ENCODE measurements at places on chromosomes 12 and 14.

DNA sequence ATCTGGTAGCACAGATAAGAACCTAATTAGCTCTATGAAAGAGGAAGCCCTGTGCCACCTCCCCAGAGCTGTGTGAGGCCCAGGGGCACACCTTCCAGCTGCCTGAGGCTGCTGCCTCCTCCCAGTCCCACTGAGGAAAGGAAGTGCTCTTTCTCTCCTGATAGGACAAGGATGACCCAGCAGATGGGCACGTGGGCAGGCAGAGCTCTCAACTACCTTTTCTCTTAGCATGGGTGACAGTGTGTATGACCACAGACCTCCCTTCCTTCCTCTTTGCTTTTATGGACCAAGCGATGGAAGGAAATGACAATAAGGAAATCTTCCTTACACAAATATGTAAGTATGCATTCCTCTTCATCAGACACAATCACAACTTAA, 127.6 kb upstream of the AMIGO2 start:
- no peak for DNase-seq

GRCh38 chr12:21151184-21151583, 20.2 kb downstream of the SLCO1B1 start:
- DNase-seq = no peak

DNA sequence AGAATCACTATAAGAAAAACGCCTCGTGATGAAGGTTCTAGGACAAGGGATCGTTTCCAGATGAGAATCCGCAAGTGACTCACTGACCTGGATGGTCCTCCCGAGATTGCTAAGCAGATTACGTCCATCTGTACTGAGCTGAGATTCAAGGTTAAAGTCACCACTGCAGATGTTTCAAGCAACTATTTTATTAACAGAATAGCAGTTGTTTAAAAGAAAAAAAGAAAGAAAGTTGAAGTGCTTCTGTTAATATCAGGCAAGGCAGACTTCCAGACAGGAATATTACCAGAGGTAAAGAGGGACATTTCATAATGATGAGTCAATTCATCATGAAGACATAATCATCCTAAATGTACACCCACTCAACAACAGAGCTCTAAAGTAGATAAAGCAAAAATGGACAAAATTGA, 17.9 kb downstream of the PXN start:
- no peak for DNase-seq

- no peak for DNase-seq
Observed at GRCh38 chr14:100616854-100617409, 29.7 kb upstream of the BEGAIN start.

- no peak for DNase-seq
Observed at GRCh38 chr12:75479963-75480461, 543 bp upstream of the GLIPR1 start.

DNA sequence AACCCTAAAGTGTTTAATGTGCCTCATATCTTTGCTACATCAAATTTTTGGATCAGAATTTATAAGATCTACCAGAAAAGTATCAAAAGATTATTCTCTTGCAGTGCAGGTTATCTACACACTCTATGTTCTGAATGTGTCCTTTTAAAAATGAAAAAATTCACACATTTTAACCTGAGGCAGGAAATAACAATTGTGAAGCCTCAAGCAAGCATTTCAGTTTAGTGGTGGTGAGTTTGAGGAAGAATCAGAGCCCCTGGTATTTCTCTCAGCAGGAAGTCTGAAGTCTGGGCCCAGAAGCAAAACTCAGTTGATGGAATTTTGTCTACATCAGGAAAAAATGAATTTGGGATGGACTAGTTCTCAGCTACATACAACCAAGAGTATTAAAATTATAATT, 137.0 kb upstream of the PZP start:
- DNase-seq = no peak

- no peak for DNase-seq
Observed at GRCh38 chr12:88035907-88036289, 6.7 kb upstream of the C12orf50 start.

- no peak for DNase-seq
Observed at GRCh38 chr14:100723830-100724437, 2.8 kb upstream of the DLK1 start.

DNA sequence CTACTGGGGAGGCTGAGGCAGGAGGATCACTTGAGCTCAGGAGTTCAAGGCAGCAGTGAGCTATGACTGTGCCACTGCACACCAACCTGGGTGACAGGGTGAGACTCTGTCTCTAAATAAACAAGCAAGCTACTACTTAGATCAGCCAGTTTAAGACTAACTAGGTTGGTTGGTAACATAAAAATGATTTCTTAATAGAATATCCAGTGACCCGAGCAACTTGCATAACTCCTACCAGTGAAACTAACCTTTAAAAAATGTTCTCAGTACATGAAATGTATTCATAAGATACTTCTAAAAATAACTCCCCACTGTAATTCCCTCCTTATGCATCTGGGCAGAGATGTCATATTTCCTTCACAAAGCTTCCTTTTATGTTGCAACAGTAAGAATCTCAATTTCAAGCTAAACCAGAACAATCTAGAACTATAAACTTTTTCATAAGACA, 15.9 kb downstream of the TAOK3 start:
- no peak for DNase-seq

DNA sequence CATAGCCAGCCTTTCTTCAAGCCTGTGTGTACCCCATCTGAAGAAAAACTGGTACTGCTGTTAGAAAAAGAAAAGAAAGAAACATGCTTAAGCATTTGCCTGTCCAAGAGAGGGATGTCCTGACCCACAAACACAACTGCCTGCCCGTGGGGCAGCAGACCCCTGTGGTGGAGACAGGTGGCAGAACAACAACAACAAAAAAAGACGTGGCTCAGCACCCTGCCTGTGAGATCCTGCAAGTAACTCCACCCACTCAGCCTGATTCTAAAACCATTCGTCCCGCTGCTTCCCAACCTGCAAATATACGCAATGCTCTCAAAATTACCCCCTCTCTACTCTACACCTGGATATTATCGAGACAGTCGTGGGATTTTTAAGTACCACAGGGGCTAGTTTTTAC, 64.9 kb upstream of the ZDHHC17 start:
- DNase-seq = no peak

DNA sequence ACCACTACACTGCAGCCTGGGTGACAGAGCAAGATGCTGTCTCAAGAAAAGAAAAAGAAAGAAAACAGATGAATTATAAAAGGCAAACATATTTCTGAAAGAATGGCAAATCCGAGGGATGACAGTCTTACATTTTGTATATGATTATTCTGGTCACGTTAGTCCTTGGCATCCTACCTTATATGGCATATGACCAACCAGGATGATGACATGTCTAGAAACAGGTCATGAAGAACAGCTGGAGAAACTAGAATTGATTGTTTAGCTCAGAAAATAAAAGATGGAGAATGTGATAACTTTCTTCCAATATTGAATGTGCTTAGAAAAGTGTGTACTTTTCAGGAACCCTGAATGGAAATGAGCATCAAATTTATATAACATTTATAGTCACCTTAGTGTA, 19.2 kb downstream of the SLC2A14 start:
- no peak for DNase-seq

DNA sequence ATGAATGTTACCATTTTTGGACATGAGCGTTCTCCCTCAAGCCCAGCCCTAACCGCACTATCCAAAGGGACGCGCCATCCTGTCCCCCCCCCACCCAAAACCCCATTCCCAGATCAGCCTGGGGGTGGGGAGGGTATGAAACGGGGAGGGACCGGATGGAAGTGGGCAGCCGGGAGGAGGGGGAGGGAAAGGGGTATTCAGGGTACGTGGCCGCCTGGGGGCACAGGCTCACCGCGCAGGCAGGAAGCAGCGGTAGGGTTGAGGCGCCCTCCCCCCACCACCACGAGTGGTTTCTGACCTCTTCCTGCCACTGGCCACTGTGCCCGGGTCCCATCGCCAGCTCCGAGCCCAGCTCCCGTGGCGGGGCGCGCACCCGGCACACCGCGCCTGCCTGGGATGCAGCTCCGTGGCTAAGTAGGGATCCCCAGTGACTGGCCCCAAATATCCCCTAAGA, 1.4 kb downstream of the ACTN1 start:
- DNase-seq = peak; percentile 12

DNA sequence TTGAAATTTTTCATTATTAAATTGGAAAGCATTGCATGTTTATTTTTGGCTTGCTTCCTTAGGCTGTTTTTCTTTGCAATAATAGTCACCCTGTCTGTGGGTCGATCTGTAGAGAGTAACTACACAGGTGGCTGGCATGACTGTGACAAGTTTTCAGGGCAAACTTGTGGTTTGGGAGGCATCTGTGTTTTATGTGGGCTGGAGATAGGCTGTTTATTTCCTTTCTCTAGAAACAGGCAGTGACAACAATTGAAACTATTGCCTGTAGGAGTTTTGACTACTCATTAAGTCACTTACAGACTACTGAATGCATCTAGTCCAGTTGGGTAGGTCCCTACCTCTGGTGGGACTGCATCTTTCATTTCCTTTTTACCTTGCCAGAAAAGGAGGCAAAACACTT, 155.6 kb downstream of the DYRK2 start:
- DNase-seq = no peak

DNA sequence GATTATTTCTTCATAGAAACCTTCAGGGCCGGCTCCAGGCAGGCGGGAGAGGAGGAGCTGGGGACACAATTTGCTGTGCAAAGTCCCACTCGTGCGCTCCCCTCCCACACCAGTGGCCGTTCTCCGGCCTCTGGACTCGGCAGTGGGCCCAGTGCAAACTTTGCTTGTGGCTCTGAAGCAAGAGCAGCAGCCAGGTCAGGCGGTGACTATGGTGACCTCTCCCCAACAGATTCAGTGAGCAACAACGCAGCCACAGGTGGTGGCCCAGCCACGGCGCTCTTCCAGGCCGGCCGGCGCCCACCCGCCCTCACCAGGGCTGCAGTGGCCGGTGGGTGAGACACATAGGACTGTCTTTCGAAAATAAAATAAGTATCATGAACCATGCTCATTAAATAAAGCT, 29.5 kb downstream of the VPS37B start:
- DNase-seq = no peak

DNA sequence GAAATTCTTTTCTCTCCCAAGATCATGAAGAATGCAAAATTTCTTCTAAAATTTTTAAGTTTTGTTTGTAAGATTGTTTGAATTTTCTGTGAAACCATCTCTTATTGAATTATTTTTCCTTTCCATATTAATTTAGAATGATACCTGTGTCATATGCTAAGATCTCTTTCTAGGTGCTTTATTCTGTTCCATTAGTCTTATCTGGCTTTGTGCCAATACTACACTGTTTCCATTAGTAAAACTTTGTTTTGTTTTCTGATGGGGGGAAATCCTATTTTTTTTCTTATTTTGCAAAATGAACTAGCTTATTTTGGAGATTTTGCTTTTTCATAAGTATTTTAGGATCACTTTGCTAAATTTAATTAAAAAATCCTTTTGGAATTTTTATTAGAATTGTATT, 193.9 kb downstream of the FUT8 start:
- no peak for DNase-seq

DNA sequence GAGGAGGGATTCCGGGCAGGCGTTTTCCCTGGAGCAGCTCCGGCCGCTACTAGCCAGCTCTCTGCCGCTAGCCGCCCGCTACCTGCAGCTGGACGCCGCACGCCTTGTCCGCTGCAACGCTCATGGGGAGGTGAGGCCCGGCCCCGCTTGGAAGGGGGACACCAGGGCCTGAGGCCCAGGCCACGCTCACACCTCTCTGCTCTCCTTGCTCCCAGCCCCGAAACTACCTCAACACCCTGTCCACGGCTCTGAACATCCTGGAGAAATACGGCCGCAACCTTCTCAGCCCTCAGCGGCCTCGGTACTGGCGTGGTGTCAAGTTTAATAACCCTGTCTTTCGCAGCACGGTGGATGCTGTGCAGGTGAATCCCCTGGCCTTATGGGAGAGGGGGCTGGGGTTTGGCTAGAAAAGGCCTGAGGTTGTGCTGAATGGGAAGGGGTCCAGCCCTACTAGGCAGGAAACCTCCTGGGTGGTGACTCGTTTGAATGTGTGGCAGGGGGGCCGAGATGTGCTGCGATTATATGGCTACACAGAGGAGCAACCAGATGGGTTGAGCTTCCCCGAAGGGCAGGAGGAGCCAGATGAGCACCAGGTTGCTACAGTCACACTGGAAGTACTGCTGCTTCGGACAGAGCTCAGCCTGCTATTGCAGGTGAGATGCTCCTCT, 597 bp downstream of the RNF31 start:
- no peak for DNase-seq

DNA sequence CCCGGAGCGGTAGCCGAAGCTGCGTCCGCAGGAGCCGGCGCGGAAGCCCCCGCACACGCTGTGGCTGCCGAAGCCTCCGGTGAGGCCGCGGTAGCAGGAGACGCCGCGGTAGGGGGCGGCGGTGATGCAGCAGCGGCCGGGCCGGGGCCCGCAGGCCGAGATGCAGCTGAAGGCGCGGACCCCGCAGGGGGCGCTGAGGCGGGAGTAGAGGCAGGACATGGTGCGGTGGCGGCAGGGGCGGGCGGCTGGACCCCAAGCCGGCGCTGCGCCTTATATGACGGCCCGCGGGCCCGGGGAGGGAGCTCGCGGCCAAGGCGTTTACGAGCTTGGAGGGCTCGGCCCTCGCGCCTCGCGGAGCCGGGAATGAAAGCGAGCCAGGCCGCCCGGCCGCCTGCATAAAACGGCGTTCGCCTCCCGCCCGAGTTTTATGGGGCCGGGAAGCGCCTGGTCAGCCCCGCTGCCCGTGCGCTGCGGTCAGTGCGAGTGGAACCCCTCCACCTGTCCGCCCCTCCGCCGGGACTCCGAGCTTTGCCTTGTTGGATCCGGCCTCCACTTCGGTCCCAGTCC, 16.0 kb upstream of the KRT86 start:
- DNase-seq = no peak

DNA sequence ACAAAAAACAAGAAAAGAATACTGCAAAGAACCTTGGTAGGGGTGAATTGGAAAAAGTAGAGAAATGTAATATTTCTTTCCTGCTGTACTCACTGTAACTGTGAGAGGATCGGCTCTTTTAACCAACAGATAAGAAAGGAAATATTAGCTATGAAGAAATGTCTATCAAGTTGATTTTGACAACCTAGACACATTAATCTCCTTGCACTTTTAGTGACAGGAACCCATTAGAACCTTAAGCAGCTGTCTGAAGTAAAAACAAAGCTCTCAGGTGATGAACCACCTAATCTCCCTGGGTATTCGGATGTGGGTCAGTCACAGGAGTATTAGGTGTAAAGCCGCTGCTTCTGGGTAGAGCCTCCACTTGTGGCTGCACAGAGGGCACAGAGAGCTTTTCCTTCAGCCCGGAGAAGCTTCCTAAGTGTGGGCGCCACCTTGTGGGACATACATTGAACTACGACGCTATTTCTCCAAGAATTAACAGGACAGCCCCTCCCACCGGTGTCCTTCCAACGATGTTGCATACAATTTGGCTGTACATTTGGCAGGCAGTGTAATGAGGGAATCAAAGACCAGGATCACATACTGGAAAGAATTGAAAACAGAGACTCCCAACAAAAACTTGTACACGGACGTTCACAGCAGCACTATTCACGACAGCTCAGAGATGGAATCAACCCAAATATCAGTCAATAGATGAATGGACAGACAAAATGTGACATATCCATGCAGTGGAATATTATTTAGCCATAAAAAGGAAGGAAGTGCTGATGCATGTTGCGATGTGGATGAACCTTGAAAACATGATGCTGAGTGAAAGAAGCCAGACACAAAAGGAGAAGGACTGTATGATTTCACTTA, 28.9 kb upstream of the MAPKAPK5 start:
- peak; percentile 54 for DNase-seq

GRCh38 chr14:90871605-90872233, 55.5 kb upstream of the TTC7B start:
- no peak for DNase-seq

- DNase-seq = no peak
Observed at GRCh38 chr12:45934956-45935355, 55.4 kb downstream of the SCAF11 start.
